K562 (cell line): ENCODE measurements at places on chromosomes 7 and 10. TPM values are rescaled to one million over a fixed set of nuclear protein-coding genes. Genes with fewer than 3 reads are reported as not detected.

DNA sequence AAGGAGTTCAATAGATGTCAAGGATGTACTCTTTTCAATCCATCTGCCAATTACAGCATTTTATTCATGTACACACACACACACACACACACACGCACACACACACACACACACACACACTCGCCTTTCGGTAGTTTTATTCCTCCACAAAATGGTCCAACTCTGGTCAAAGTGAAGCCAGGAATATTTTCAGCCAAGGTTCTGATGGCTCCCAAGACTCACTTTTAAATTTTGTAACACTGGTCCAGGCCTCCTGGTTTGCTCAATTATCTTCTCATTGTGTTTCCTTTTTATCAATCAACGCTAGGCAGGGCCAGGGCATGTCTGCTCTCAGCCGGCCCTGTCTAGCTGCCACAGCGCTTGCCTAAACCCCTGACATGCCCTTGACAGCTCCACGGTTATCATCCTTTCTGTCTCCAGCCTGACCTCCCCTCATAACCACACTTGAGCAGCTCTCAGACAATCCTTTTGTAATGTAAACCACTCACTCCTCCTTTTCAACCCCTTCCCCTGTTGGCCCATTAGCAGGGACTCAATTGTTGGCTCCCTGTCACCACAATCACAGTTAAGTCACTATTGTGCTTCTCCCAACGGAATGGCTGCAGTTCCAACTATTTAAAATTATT, 115.1 kb downstream of the ICA1 start:
- H3K4me1 ChIP-seq, result no peaks in the 10 kb centered on the region; the same call in 2 of the 3 replicates
- DNase-seq, result no peak
- H3K36me3 ChIP-seq, result no peaks in the 10 kb centered on the region
- H3K27me3 ChIP-seq, result no peaks in the 10 kb centered on the region

DNA sequence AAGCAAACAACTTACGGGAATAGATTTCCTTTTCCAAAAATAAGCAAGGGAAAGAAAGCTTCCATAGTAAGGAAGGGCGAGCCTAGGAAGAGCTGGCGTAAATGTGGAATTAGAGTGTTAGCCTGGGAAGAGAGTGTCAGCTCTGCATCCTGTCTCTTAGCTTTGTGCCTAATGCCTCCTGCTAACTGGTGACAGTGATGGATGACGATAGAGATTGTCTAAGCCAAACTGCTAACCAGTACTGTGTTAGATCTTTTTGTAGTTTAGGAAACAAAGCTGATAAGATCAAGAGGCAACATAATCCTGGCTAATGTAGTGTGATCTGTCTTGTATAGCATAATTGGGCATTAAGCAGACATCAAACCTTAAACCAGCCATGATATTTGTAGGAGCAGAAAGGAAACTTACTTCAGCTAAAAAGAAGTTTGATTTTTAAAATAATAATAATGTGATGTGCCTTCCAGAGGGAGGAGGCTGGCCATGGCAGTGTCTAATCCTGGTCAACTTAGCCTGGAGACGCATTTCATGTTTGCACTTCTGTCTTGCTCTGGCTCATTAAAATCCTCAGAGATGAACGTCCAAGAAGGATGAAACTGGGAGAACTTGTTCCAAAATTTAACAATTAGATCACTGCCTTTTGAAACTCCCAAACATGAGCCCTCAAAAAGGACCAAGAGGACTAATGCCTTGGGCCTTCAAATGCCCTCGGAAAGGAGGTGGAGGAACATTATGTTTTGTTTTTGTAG, 85.1 kb downstream of the FAM204A start:
- peaks cover 5% of the 10 kb centered on the region; the same call in 2 of the 3 replicates for H3K27me3 ChIP-seq
- no peak overlapping the region for H3K27ac ChIP-seq

Gene KIAA1217
- total RNA-seq, result 0.04 and 0.20 TPM in 2 replicates

Gene HOXA6
- not detected in 2 replicates for total RNA-seq
